Mesendoderm (in vitro differentiated cells): ENCODE measurements at places on chromosomes 12 and 14.

- no peaks in the 10 kb centered on the region for H3K27me3 ChIP-seq
- no peak overlapping the region for H3K4me3 ChIP-seq
- DNase-seq: peak; percentile 79
- peaks cover 4% of the 10 kb centered on the region for H3K36me3 ChIP-seq
- H3K4me1 ChIP-seq: no peaks in the 10 kb centered on the region
- peak overlapping the region; percentile 34 for H3K27ac ChIP-seq
Observed at GRCh38 chr12:2998789-2999264, 39.6 kb downstream of the TEAD4 start.

GRCh38 chr12:61758661-61759060 lies 501.5 kb upstream of the USP15 start:
- no peaks in the 10 kb centered on the region for H3K4me1 ChIP-seq
- no peak overlapping the region for H3K27ac ChIP-seq
- H3K36me3 ChIP-seq: no peaks in the 10 kb centered on the region

DNA sequence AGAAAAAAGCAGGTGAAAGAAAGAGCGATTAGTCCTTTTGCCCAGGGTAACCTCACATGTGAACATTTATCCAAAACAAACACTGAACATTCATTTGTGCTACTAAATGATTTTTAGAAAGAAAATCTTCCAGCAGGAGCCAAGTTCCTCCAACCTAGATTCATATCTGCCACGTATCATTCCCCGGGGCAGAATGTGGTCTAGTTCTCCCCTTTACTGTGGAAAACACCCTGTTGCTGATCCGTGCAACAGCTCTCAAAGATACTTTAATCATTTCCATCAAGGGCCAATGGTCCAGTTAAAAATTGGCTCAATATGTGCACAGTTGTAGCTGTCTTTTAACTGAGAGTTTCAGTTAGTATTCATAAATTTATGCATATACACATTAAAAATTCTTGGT lies 479.1 kb downstream of the ATP23 start:
- no peak overlapping the region for H3K27ac ChIP-seq
- no peaks in the 10 kb centered on the region for H3K4me1 ChIP-seq
- H3K4me3 ChIP-seq: no peak overlapping the region
- H3K36me3 ChIP-seq: no peaks in the 10 kb centered on the region
- DNase-seq: no peak

GRCh38 chr14:103442288-103442687 lies 57.1 kb downstream of the MARK3 start:
- H3K36me3 ChIP-seq: peaks cover 2% of the 10 kb centered on the region
- H3K27me3 ChIP-seq: no peaks in the 10 kb centered on the region
- peaks cover 11% of the 10 kb centered on the region for H3K4me1 ChIP-seq
- no peak for DNase-seq
- no peak overlapping the region for H3K4me3 ChIP-seq

- H3K27ac ChIP-seq: no peak overlapping the region
- DNase-seq: no peak
- no peaks in the 10 kb centered on the region for H3K27me3 ChIP-seq
- H3K36me3 ChIP-seq: no peaks in the 10 kb centered on the region
- H3K4me3 ChIP-seq: no peak overlapping the region
Observed at GRCh38 chr14:75128596-75128990, 1.7 kb upstream of the NEK9 start.

DNA sequence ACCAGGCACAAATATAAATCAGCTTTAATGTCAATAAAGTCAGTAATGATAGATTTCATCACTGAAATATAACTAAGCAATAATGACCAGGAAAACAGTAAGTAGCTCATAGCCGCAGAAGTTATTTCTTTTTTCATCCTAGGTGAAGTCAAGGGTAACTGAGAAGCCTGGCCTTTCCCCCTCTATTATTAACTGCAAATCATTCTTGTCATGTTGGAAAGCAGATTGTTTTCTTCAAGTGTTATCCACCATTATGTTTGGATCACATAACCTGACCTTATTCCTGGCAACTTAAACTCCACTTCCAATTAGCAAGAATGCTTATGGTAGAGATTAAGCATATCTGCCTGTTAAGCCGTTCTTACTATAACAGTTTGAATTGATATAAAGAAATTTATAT lies 603.4 kb upstream of the FOXG1 start:
- DNase-seq: peak; percentile 6
- no peaks in the 10 kb centered on the region for H3K36me3 ChIP-seq
- H3K27me3 ChIP-seq: no peaks in the 10 kb centered on the region
- no peak overlapping the region for H3K27ac ChIP-seq
- no peaks in the 10 kb centered on the region for H3K4me1 ChIP-seq

DNA sequence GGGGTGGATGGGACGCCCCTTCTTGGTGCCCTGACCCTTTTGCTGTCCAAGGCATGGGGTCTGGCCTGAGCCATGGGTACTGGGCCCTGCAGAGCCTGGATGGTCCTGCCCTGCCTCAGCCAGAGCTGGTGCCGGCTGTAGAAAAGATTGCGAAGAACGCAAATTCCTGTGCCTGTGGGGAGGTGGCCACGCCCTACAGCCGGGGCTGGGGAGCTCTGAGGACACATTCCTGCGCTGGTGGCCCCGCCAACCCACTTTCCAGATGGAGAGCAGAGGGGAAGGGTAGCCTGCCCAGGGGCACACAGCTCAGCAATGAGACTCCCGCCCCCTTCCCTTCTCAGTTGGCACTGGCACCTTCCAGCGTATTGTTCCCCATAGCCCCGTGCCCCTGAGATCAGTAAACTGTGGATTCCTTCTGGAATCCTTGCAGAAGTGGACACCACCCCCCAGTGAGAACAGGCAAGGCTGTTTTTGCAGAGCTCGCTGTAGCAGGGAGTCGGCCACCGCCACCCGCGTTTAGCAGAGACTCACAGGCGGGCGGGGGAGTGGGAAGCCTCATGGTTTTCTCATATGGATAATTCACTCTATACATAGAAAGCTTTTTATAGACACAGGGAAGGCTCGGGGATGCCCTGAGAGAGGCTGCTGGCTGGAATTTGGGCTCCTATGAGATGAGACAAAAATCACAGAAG lies 8.6 kb downstream of the INF2 start:
- peaks cover 1% of the 10 kb centered on the region for H3K36me3 ChIP-seq
- H3K4me1 ChIP-seq: peaks cover 9% of the 10 kb centered on the region
- no peak overlapping the region for H3K4me3 ChIP-seq
- no peaks in the 10 kb centered on the region for H3K27me3 ChIP-seq

DNA sequence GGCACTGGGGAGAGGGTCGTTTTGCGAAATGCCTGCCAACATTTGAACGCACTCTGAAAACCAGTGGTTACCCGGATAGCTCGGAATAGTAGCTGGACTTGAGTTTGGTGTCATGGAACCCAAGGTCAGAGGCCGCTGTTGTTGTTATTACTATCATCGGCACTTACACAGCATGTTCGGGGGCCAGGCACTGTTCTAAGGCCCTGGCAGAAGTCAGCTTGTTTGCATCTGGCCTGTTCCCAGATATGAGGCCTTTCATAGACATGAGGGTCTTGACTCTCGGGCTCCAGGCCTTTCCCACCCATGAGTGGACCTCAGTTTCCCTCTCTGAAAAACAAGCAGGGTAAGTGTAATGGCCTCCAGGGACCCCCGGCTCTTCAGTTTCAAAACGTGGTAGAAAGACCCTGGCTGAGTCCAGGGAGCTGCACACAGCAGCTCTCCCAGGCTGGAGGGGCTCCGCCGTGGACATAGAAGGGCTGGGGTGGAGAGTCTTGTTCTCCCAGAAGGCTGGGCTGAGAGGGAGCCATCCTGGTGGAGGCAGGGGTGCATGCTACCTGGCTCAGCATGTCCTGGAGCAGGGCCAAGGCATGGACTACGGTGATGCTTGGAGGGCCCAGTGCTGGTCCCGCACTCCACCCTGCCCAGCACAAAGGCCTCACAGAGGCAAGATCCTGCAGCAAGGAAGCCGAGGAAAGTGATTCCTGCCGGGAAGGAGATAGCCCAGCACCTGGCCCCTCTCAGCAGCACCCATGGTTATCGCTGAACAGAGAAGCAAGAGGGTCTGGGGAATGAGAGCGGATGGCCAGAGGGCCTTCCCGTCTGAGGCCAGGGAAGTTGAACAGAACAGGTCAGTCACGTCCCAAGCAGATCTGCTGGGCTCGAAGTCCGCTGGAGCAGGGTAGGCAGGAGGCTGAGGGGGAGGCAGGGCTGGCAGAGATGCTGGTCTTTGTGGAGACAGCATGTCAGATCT lies 63.5 kb upstream of the C14orf180 start:
- no peaks in the 10 kb centered on the region for H3K4me1 ChIP-seq
- no peak for DNase-seq
- no peaks in the 10 kb centered on the region for H3K27me3 ChIP-seq

- H3K4me3 ChIP-seq: no peak overlapping the region
- H3K27ac ChIP-seq: no peak overlapping the region
- H3K4me1 ChIP-seq: no peaks in the 10 kb centered on the region
Observed at GRCh38 chr12:30988086-30988485, 61.5 kb downstream of the TSPAN11 start.

DNA sequence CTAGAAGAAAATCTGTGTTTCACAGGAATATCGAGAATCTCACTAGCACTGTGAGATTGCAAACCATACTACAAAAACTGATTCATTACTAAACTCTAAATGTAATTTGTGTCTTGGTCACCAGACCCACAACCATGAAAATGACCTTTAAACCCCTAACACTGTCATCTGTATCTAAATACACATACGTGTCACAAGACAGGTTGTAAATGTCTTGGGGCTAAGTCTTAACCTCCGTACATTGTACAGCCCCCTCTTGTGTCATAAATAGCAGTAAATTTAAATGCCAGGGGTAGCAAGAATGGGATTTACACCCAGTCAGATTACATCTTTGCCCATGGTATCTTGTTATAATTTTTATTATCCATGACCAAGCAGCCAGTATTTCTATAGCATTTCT lies 117.3 kb downstream of the GPR135 start:
- H3K4me1 ChIP-seq: peaks cover 8% of the 10 kb centered on the region
- no peaks in the 10 kb centered on the region for H3K36me3 ChIP-seq
- H3K27me3 ChIP-seq: no peaks in the 10 kb centered on the region

DNA sequence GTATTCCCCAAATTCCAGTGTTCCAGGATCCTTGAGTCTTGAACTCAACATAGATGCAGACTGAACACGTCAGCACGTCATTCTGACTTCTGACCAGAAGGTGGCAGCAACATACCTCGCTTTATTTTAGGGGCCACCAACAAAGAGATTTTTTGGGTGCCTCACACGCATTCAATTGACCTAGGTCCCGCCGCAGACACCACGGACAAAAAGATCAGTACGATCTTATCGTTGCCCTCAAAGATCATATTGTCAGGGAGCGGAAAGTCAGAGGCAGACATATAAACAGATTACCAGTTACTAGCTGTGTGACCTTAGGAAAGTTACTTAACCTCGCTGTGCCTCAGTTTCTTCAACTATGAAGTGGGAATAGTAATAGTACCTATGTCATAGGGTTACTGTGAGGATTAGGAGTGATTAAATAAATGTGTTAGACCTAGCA lies 6.5 kb upstream of the PRPH start:
- H3K4me1 ChIP-seq: no peaks in the 10 kb centered on the region
- H3K27ac ChIP-seq: no peak overlapping the region
- DNase-seq: peak; percentile 58
- no peaks in the 10 kb centered on the region for H3K36me3 ChIP-seq
- H3K27me3 ChIP-seq: no peaks in the 10 kb centered on the region
- no peak overlapping the region for H3K4me3 ChIP-seq

DNA sequence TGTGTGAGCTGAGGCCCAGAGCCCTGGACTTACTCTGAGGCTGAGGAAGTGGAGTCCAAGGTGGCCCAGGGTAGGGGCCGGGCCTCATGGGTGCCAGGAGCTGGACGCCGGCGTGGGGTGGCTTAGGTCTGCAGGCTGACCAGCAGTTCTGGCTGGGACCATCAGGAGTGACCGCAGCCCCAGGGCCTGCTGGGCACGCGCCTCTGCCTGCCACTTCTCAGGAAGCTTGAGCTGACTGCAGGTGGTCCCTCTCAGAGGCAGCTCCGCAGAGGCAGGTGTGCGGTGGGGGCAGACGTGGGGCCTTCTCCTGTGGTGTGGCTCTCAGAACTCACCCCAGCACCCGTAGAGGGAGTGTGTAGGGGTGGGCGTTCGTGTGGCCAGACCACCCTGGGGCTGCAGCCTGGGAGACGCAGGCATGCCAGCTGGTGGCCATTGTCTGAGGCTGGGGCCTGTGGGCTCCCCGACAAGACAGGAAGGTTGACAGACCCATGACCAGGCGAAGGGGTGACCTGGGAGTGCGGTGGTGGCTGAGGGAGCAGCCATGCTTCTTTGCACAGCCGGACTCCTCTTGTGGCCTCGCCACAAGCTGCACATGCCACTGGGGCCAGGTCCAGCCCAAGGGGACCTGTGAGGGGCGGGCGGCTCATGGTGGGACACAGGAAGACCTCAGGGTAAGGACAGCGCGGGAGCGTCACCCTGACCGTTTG lies 40.0 kb upstream of the TEX22 start:
- no peaks in the 10 kb centered on the region for H3K36me3 ChIP-seq
- H3K4me1 ChIP-seq: no peaks in the 10 kb centered on the region
- DNase-seq: no peak
- no peak overlapping the region for H3K27ac ChIP-seq
- H3K27me3 ChIP-seq: no peaks in the 10 kb centered on the region

DNA sequence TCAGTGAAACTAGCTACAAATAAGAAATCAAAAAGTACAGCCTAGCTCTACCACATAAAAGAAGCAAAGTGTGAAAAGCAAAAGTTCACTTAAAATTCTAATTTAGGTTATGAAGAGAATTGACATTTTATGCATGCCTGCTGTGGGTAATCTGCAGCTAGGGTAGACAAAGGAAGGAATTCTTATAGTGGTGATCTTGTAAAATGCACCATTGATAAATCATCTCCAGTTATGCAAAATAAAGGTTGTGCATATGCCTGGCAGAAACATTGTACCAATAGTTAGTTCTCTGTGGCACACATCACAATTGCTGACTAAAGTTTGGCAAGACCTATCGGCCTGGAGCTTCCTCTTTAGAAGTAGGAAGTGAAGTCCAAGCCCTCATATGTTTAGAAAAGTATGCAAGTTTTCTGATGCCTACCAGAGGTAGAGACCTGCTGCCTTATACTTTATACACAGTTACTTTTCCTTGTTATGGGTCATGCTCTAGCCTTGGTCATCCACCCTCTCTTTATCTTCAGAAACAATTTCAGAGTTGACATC lies 78.3 kb downstream of the TSHR start:
- H3K4me1 ChIP-seq: no peaks in the 10 kb centered on the region
- no peak overlapping the region for H3K27ac ChIP-seq
- DNase-seq: no peak
- H3K36me3 ChIP-seq: no peaks in the 10 kb centered on the region
- no peaks in the 10 kb centered on the region for H3K27me3 ChIP-seq

GRCh38 chr14:97266653-97267052 lies 469.5 kb downstream of the VRK1 start:
- peaks cover 2% of the 10 kb centered on the region for H3K4me1 ChIP-seq
- no peaks in the 10 kb centered on the region for H3K36me3 ChIP-seq
- peak; percentile 86 for DNase-seq
- no peak overlapping the region for H3K4me3 ChIP-seq
- no peak overlapping the region for H3K27ac ChIP-seq
